Activated T-cell treated with anti-CD3 and anti-CD28 coated beads, Interleukin-2, amount 50 U/mL, for 24 hours (primary cell): ENCODE measurements at places on chromosomes 2 and 18.

GRCh38 chr2:57107353-57107752 is 923.6 kb downstream of the CCDC85A start:
- H3K4me3 ChIP-seq, result no peak overlapping the region
- H3K27ac ChIP-seq, result no peak overlapping the region
- no peak for DNase-seq
- H3K27me3 ChIP-seq, result no peaks in the 10 kb centered on the region
- H3K4me1 ChIP-seq, result no peaks in the 10 kb centered on the region
- no peaks in the 10 kb centered on the region for H3K36me3 ChIP-seq

GRCh38 chr2:176525086-176525485 is 255.8 kb downstream of the MTX2 start:
- H3K36me3 ChIP-seq, result no peaks in the 10 kb centered on the region
- H3K4me1 ChIP-seq, result no peaks in the 10 kb centered on the region
- H3K4me3 ChIP-seq, result no peak overlapping the region

- no peak for DNase-seq
- H3K27me3 ChIP-seq, result peaks cover 16% of the 10 kb centered on the region
- H3K4me1 ChIP-seq, result peaks cover 12% of the 10 kb centered on the region
- H3K36me3 ChIP-seq, result no peaks in the 10 kb centered on the region
Measured at GRCh38 chr2:189175869-189176433, 3.6 kb downstream of the COL5A2 start.

DNA sequence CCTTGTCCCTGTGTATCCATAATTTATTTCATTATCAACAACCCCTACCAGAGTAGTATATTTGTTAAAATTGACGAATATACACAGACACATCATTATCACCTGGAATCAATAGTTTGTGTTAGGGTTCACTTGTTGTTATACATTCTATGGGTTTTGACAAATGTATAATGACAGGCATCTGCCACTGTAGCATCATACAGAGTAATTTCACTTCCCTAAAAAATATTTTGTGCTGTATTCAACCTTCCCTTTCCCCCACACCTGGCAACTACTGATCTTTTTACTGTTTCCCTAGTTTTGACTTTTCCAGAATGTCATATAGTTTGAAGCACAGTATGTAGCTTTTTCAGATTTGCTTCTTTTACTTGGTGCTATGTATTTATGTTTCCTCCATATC is 132.0 kb downstream of the ZNF804A start:
- H3K4me1 ChIP-seq, result no peaks in the 10 kb centered on the region
- no peaks in the 10 kb centered on the region for H3K27me3 ChIP-seq
- H3K27ac ChIP-seq, result no peak overlapping the region
- no peaks in the 10 kb centered on the region for H3K36me3 ChIP-seq
- DNase-seq, result no peak

DNA sequence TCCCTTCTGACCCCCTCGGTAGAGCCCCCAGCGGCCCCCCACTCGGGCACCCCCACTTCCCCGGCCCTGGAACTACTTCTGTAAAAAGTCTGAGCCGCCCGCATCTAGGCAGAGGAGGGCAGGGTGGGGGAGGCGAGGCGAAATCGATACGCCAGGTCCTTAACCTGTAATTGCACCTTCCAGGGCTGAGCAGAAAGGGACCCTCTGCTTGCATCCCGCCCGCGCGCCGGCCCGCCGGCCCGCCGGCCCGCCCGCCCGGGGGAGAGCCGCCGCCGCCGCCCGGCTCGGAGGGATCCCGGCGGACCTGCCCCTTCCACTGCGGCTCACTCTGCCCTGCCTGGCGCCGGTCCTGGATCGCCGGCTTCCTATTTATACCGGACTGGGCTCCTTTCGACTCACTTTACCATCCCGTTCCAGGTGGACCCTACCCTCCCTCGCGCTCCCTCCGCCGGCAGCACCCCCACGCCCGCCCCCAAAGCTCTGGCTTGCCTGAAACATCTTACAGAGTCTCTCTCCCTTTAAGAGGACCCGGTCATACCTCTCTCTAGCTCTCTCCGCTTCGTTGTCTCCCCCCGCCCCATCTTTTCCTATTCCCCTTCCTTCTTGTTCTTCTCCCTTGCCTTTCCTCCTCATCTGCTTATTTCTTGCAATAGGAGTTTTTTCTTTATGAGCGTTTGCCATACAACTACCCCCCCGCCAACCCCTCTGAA is 797 bp downstream of the KLHL14 start:
- no peak overlapping the region for H3K4me3 ChIP-seq
- H3K4me1 ChIP-seq, result peaks cover 9% of the 10 kb centered on the region
- no peaks in the 10 kb centered on the region for H3K36me3 ChIP-seq
- no peak overlapping the region for H3K27ac ChIP-seq

GRCh38 chr18:32902568-32903330 is 129.9 kb upstream of the KLHL14 start:
- H3K27me3 ChIP-seq, result no peaks in the 10 kb centered on the region
- no peak overlapping the region for H3K4me3 ChIP-seq
- no peak for DNase-seq
- H3K4me1 ChIP-seq, result no peaks in the 10 kb centered on the region
